NCI-H748 treated with DMSO at 0.1 percent for 48 hours (cell line): ENCODE measurements at places on chromosomes 2 and 18.
A peak's percentile ranks its signal among the peaks of the same experiment; 100 is the strongest.

DNA sequence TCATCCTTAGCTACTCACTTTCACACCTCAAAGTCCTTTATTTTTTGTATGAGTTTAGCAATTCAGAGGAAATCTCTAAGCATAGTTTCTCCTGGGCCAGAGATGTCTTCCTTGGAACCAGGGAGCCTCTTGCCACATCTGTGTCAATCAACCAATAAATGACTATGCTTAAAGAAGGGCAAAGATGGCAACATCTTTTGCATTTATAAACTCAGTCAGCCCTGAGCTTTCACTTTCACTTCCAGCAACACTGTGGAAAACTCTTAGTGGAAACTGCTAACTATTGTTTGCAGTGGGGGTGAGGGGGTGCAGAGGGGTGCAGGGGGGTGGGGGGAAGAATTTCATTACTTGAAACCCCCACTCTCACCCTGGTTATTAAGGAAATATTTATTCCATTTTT lies 3.4 kb downstream of the ACVR1C start:
- no peak for DNase-seq

GRCh38 chr2:59787095-59787494 lies 766.4 kb downstream of the BCL11A start:
- DNase-seq: no peak

GRCh38 chr18:56902653-56903052 lies 244.2 kb upstream of the BOD1L2 start:
- DNase-seq: no peak

GRCh38 chr2:142140434-142140845 lies 9.6 kb upstream of the LRP1B start:
- peak; percentile 15 for DNase-seq

DNA sequence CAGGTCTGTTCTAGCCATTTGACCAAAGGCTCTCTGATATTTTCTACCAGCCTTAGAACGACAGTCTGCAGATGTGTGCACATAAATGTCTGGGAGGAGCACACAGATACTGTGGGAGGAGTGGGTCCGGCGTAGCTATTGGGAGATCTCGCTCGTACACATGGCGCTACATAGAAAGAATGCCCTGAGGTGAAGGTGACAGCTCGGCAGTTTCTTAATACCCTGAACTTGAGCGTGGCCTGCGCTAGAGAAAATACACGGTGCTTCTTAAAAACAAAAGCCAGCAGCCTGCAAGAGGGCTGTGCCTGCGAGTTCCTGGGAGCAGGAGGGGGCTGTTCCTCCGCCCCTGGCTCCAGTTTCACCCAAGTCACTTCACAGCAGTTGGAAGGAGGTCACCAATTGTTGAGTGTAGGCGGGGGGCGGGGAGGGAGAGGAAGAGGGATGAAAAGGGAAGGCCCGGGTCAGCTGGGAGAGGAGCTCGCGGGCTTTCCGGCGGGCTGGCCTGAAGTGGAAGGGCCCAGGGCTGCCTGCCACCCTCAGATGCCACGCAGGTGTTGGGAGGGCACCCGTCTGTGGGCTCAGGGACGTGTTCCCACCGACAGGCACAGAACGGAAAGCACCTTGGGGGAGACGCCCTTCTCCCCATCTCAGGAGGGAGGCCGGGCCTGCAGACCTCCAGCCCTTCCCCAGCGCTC lies 124.7 kb upstream of the ZNF516 start:
- DNase-seq: no peak

- DNase-seq: no peak
Observed at GRCh38 chr2:168910330-168910729, 9.2 kb downstream of the G6PC2 start.

DNA sequence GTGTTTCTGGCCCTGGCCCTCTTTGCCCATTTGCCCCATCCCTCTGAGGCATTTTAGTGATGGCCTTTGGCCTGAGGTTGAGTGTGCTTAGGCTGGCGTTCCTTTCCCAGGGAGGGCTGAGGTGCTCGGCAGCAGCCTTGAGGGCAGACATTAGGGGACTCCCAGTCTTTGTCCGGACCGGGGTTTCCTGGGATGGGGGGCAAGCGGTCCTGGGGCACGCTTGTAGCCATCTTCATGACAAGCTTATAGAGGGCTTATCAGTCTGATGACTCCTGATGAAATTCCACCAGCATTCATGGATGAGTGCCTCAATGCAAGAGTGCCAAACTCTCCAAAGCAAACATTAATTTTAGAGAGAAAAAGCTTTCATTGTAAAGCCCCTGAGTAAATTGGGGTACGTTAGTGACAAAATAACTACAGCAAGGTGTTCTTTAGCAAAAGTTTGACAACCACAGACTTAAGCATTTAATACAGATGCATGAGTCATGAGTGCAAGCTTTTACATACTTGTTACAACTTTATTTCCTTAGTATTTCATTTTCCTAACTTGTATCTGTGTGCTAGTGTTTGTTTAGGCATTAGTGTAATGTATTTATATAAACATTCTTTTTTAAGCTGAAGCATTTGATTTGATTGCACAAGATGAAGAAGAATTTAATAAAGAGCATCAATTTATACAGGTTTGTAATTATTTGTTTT lies 45.6 kb downstream of the CEP192 start:
- no peak for DNase-seq

DNA sequence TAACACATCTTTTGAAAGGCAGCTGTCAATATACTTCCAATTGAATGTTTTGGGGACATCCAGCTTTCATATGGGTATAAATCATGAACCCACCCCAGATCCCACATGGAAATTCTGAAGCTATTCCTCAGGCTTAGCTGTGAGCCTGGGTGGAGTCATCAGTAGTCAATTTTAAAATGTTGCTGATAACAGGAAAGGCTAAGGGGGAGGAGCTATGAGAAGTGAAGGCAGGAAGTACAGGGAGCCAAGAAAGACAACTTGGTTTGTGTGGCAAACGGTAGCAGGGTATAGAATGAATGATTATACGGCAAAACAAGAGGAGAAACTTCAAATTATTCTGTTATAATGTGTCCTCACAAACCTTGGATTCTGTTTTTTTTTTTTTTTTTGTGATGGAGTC lies 108.6 kb downstream of the QPCT start:
- DNase-seq: no peak

GRCh38 chr2:168116448-168116847 lies 130.9 kb downstream of the STK39 start:
- DNase-seq: no peak

GRCh38 chr2:241030883-241031282 lies 32.5 kb downstream of the SNED1 start:
- DNase-seq: no peak

GRCh38 chr2:195447323-195447975 lies 209.6 kb upstream of the SLC39A10 start:
- DNase-seq: no peak

GRCh38 chr2:109700680-109701274 lies 86.6 kb downstream of the SOWAHC start:
- DNase-seq: no peak

GRCh38 chr2:157377861-157378260 lies 52.2 kb upstream of the ERMN start:
- DNase-seq: no peak

DNA sequence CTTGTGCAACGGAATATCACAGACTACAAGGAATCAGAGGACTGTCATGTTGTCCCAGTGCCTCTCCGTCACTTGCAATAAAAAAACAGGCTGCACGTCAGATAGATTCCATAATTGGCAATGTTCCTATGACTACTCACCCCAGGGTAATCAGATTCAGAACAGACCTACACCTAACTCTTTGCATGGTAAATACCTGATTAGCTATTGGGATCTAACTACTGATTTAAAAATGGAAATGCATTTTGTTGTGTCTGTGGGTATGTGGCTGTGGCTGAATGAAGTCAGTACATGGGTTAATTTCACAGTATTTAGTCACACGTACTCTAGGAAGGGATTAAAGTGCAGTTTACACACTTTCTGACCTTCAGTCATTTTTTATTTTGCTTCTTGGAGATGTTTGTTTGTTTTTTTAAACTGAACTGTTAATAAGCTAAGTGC lies 91.7 kb downstream of the SCN3A start:
- DNase-seq: no peak

DNA sequence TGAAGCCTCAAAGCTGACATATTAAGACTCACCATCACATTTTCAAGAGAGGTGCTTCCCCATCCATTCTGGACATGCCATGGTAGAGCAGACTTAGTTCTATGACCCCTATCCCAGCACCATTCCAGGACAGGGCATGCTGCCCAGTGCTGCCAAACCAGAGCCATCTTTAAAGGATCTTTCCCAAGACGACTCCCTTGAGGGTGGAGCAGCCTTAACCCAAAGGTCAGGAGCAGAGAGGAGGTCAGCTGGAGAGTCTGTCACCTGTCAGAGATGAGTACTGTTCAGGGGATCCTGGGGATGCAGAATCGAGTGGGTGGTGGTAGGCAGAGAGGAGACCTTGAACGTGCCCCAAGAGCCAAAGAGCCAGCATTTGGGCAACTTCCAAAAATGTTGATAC lies 459.8 kb downstream of the STK39 start:
- DNase-seq: no peak

- DNase-seq: no peak
Observed at GRCh38 chr18:77077941-77078689, 54.5 kb downstream of the MBP start.

DNA sequence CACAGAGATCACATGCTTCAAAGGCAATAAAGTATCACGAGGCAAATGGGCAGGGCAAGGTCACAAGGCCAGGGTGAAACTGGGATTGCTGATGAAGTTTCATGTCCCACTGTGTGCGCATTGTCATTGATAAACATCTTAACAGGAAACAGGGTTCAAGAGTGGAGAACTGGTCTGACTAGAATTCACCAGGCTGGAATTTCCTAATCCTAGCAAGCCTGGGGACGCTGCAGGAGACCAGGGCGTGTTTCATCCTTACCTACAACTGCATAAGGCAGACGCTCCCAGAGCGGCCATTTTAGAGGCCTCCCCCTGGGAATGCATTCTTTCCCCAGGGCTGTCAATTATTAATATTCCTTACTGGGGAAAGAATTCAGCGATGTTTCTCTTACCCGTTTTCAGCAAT lies 33.2 kb downstream of the PTPN4 start:
- no peak for DNase-seq

DNA sequence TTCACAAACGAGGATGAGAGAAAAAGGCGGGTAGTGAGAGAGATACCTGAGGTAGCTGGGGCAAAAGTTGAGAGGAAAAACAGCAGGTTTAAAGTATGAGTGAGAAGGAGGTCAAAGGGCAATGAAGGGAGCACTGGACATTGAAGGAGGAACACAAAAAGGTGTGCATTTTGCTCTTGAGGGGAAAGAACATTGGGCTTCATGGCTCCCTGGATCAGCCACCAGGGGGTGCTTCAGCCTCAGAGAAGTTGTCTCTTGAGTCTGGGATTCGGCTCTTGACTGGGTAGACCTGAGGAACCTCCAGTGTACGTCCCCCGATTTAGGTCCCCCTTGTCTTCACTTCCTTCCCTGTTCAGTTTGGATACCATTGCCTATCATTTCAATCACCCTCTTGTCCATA lies 128.5 kb downstream of the RAPGEF4 start:
- peak; percentile 18 for DNase-seq

DNA sequence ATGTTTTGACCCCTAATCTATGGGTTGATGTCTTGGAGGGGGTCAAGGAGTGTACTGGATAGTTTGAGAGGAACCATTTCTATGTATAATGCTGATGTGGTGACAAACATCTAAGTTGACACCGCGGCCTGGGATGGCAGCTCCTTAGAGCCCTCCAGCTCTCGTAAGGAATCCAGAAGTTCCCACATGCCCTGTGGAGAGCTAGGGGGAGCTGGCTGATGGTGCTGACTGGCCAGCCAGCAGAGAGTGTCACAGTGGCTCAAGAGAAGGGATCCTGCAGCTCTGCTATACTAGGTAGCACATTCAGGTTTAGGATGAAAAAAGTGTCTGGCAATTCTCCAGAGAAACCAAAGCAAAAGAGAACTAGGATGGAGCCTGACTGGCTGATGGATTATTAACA lies 842.2 kb upstream of the VRK2 start:
- DNase-seq: no peak

- DNase-seq: no peak
Observed at GRCh38 chr2:181446985-181447384, 10.2 kb upstream of the ITGA4 start.

DNA sequence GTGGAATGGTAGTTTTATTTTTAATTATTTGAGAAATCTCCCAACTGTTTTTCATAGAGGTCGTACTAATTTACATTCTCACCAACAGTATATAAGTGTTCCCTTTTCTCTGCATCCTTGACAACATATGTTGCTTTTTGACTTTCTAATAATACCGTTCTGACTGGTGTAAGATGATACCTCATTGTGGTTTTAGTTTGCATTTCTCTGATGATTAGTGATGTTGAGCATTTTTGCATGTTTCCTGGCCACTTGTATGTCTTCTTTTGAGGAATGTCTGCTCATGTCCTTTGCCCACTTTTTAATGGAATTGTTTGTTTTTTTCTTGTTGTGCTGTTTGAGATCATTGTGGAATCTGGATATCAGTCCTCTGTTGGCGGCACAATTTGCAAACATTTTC lies 242.5 kb downstream of the ZNF521 start:
- DNase-seq: no peak

DNA sequence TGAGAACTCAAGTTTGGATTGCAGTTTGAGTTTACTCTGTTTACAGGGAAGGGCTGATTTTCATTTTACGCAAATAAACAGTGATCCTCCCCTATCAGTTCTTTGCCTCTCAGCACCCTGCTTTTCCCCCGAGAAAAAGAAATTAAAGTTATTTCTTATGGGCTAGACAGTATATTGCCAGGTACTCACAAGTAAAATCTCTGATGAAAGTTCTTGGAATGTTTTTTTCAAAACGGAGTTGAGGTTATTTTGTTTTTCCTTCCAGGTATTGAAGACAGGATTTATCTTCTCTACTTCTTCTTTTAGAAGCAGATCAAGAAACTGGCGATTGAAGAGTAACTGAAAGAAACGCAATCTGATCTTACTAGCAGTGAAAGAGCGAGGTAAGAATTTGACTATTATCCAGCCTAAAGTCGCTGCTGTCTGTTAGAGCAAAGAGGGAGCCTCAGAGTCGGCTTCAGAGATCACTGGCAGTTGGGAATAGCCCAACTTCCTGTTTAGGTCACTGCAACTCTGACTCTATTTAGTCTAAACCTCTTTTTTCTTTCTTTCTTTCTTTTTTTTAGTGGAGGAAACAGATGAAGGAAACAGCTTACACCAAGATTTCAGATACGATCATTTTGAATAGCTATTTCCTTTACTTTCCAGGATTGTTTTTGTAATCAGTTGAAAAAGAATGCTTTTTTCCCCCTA lies at the start of gene TFPI:
Gene TFPI (minus strand): TSS at position 425 of the 693 bp plus-strand sequence. CDS start 50,667 bp downstream, outside the sequence.
- DNase-seq: no peak

GRCh38 chr18:55513161-55513560 lies 74.8 kb downstream of the TCF4 start:
- no peak for DNase-seq

DNA sequence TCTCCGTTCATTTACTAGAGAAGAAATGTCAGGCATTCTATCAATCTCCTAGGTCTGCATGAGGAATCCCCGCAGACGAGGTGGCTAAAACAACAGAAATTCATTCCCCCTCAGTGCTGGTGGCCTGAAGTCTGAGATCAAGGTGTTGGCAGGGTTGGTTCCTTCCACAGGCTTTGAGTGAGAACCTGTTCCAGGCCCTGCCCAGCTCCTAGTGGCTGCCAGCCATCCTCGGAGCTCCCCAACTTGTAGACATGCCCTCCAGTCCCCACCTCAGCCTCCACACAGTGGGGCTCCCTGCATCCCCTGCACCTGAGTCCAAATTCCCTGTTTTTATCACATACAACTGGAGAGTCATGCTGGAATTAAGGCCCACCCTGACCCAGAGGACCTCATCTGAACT lies 145.3 kb upstream of the ALKAL2 start:
- no peak for DNase-seq
